ENCODE measurements at places on chromosomes 16 and 17. TPM values are rescaled to one million over a fixed set of nuclear protein-coding genes. Genes with fewer than 3 reads are reported as not detected.

- no peak for DNase-seq
These were observed 11.9 kb downstream of the STAC2 start for GRCh38 chr17:39213852-39214251.

DNA sequence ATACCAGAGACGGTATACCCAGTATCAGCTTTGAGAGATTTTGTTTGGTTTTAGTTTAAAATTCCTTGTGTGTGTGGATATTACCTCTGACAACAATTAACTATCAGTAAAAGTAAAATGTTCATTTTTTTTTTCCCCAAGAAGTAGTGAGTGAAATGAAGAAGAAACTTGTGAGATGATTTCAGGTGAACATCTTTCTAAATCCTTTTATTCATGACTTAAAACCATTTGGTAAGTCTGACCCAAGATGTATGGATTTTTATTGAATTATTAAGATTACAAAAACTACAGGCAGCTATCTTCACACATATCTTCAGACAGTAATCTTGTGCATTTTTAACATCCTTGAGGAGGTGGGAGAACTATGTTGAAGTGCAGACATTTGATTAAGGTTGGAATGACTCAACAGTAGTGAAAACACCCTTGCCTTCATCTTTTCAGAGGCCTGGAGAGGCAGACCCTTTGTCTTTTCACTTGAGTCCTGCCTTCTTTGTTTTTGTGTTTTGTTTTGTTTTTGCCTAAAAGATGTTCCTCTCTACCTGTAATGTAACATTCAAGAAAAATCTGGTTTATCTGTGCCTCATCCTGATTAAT is 240.3 kb upstream of the TBX2 start:
- DNase-seq, result no peak

- peak; percentile 56 for DNase-seq
These were observed 34.7 kb upstream of the RBBP6 start for GRCh38 chr16:24504472-24505345.

GRCh38 chr16:59042301-59042700 is 308.2 kb upstream of the GOT2 start:
- no peak for DNase-seq

- DNase-seq, result no peak
These were observed 123.2 kb downstream of the HS3ST2 start for GRCh38 chr16:22937169-22937568.

DNA sequence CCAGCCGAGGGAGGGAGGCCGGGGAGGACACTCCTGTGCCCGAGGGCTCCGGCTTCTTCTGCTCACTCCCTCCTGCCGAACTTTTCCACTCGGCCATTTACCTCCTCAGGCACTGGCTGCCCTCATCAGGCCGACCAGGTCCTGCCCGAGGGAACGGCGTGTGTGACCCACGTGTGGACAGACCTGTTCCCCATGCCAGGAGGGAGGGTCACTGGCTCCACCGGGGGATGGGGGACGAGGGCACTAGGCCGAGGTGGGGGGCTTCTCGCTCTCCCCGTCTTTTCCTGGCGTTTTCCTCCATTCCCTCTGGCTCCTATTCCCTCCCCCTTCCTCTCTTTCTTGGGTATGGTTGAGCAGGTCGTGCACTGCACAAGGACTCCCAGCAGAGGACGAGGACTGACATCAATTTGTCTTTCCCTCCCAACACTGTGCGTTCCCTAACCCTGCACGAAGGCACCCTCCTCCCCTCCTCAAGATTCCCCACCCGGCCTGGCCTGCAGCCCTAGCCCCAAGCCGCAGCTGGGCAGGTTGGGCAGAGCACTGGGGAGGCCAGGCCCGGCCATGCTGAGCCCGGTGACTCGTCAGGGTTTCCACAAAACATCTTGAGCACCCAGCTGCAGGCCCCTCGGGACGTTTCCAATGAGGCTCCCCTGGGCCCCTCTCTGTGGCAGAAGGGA is 3.2 kb upstream of the IL17C start:
- DNase-seq, result no peak

GRCh38 chr17:78252701-78253635 is 21.5 kb downstream of the TMEM235 start:
- no peak for DNase-seq

- no peak for DNase-seq
These were observed 95.9 kb upstream of the CDH13 start for GRCh38 chr16:82530883-82531282.

- no peak for DNase-seq
These were observed 65.9 kb downstream of the RBFOX1 start for GRCh38 chr16:7398536-7398935.

DNA sequence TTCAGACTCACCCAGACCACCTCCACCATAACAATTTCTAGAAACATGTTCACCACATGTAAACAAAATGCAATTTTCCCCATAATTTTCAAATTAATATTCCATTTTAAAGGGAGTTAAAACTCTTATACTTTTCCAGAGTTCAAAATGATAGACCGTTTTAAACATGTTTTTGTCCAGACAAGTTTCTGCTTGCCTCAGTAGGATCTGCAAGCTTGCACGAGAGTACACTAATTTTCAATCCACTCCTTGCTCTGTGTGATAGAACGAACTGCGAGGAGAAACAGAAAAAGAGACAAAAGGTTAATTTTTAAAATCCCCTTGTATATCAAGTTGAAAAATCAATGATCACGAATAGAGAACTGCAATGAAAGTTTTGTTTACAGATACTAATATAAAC is 7.1 kb downstream of the FAHD1 start:
- DNase-seq, result no peak

The JPH3 gene
- total RNA-seq, result not detected

The ANKRD40CL gene
- total RNA-seq, result not detected

The SYT17 gene
- total RNA-seq, result 7.7 TPM

The DPEP3 gene
- not detected for total RNA-seq
